ENCODE measurements at places on chromosomes 2 and 18.

DNA sequence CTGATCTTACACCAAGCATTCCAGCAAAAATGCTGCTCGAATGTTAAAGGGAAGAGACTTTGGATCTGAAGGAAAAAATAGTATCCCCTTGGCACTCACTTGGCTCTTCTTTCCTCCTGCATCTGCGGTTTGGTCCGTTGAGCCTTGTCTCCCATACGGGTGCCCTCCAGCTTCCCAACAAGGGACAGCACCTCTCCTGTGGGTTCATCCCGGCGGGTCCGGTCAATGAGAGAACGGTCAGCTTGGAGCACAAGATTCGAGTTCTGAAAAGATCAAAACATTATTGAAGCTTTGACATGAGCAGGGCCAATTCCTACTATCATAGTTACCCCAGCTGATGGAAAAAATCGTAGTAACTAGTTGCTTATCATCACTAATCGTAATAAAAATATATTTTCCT lies 740 bp downstream of the SNRNP200 start:
- no peak for DNase-seq

DNA sequence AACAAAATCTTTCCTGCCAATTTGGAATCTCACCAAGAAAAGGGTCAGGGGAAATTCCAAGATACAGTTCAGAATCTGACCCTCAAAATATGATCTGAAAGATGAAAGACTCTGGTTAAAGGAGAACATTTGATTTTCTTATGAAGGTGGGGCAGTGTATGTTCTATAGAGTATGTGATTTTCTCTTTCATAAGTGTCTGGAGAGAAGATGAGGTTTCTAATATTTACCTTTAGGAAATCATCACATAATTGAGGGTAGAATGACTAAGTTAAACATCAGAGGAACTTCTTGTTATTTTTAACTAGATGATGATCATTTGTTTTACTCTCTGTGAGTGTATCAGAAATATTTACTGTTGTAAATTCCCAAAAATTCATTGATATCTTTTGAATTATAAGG lies 27.8 kb upstream of the MBOAT2 start:
- DNase-seq, result no peak

DNA sequence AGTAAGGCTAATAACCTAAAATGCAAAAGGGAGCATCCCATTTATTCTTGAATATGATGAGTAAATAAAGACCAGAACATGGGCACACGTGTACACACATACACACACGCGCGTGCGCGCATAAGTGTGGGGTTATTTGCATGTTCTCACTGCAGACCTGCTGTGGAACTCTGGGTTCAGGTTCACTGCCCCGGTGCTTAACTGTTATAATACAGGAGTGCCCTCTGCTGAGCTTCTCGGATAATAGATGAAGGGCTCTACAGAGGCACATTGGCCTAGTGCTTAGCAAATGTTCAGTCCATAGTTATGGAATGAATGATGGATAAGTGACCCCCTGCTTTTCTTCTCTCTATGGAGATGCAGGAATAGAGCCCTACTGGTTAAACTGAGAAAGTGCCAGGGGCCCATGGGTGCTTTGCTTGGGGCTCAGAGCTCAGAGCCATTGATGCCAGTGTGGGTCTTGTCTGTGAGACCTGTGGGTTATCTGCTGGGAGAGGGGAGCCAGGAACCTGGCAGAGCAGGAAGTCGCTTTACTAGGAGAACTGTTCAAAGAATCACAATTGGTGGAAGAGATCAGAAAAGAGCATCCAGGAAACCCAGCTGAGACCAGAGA lies 3.6 kb upstream of the ARL4C start:
- peak; percentile 63 for DNase-seq

DNA sequence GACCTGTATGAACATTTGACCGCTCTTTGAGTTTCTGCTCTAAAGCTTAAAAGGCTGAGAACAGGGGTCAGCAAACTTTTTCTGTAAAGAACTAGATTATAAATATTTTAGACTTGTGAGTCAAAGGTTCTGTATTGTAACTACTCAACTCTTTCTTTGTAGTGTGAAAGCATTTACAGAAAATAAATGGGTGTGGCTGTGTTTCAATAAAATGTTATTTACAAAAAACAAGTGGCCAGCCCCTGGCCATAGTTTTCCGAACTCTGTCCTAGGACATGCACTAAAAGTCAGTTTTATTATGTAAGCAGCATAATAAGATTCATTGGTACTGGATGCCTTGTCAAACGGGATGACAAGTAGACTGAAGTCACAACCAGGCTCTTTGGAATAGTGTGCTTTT lies 434.9 kb downstream of the ZEB2 start:
- no peak for DNase-seq

GRCh38 chr18:3605954-3606443 lies 156.0 kb downstream of the TGIF1 start:
- no peak for DNase-seq

- no peak for DNase-seq
These were observed 908.2 kb downstream of the TSN start for GRCh38 chr2:122663620-122664019.

- no peak for DNase-seq
These were observed 258.3 kb upstream of the SALL3 start for GRCh38 chr18:78721238-78721875.
